ENCODE measurements at places on chromosomes 5 and 9.

DNA sequence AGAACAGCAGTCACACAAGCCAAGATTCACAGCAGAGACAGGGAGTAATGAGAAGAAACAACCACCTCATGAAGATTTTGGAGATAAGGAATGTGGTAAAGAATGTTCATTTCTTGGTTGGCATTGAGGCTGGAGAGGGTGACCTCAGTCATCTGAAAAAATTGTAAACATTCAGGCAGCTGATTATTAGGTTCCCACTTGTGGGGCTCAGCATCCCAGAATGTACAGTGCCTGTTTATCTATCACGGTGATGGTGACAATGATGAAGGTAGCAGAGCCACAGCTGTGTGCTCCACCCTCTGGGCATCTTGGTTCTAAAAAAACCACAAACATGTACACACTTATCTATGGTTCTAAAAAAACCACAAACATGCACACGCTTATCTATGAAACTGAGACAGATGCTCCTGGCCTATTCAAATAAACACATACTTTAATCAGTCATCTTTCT is 143.9 kb upstream of the MOCS2 start:
- no peak for DNase-seq

DNA sequence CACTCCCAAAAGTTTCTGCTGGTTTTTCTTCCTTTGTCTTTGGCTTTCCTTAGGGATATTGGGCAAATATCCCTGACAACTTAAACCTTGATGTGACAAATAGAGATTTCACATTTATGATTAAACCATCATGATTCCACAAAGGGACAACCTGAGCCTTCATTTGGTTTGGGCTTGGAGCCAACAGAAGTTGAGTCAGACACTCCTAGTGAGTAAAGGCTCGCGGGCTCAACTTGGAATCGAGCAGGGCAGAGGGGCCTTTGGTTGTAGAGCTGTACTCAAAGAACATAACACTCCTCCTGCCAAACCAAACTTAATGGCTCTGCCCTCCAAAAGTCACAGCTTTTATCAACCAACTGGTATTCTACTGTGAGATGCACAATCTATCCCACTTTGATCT is 290.2 kb upstream of the MAP3K1 start:
- no peak for DNase-seq

- DNase-seq: no peak
Observed at GRCh38 chr9:84928419-84928818, 258.9 kb downstream of the NTRK2 start.

GRCh38 chr5:33340195-33340594 is 100.6 kb upstream of the TARS1 start:
- DNase-seq: no peak

GRCh38 chr5:14268738-14269137 is 125.6 kb downstream of the TRIO start:
- no peak for DNase-seq
